CD4-positive, CD25-positive, alpha-beta regulatory T cell (primary cell): ENCODE measurements at places on chromosomes 7 and 10.

- peak overlapping the region; percentile 77 for H3K4me3 ChIP-seq
- peaks cover 10% of the 10 kb centered on the region for H3K4me1 ChIP-seq
- H3K27ac ChIP-seq = no peak overlapping the region
- DNase-seq = peak; percentile 56
- no peaks in the 10 kb centered on the region for H3K27me3 ChIP-seq
Measured at GRCh38 chr10:44974628-44975430, 3.8 kb downstream of the DEPP1 start.

- peaks cover 52% of the 10 kb centered on the region for H3K4me1 ChIP-seq
- H3K27ac ChIP-seq = peak overlapping the region; percentile 67
- peak overlapping the region; percentile 73 for H3K4me3 ChIP-seq
- peaks cover 5% of the 10 kb centered on the region for H3K36me3 ChIP-seq
Measured at GRCh38 chr10:69348816-69349541, 67.7 kb downstream of the TACR2 start.

GRCh38 chr10:86446440-86446839 lies 75.2 kb downstream of the WAPL start:
- no peak overlapping the region for H3K4me3 ChIP-seq
- H3K4me1 ChIP-seq = peaks cover 6% of the 10 kb centered on the region
- H3K27me3 ChIP-seq = no peaks in the 10 kb centered on the region
- no peak for DNase-seq
- H3K27ac ChIP-seq = no peak overlapping the region

- peaks cover 5% of the 10 kb centered on the region for H3K27me3 ChIP-seq
- H3K4me1 ChIP-seq = no peaks in the 10 kb centered on the region
- DNase-seq = no peak
Measured at GRCh38 chr10:61606959-61607907, 55.5 kb upstream of the CABCOCO1 start.

- no peak overlapping the region for H3K27ac ChIP-seq
- H3K4me3 ChIP-seq = no peak overlapping the region
- no peaks in the 10 kb centered on the region for H3K4me1 ChIP-seq
- H3K27me3 ChIP-seq = no peaks in the 10 kb centered on the region
Measured at GRCh38 chr7:17815318-17815717, 125.0 kb downstream of the SNX13 start.

DNA sequence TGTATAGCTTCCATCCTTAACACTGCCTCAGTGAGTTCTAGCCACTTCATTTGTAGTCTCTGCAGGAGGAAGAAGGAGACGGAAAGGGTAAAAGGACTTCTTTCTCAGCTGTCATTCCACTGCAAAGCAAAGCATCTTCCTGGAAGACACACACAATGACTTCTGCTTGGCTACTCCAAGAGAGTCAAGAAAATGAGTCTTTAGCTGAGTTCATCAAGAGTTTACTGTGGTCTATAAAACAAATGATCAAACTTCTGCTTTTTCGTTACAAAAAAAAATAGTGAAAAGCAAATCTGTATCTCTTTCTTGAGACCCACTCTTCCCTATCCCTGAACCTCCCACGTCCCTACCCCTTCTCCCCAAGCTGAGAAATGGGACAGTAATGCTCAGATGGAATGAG lies 205.0 kb upstream of the AHR start:
- H3K36me3 ChIP-seq = no peaks in the 10 kb centered on the region
- H3K4me3 ChIP-seq = no peak overlapping the region
- no peaks in the 10 kb centered on the region for H3K27me3 ChIP-seq
- no peak for DNase-seq

GRCh38 chr10:78659598-78659967 lies 409.2 kb upstream of the ZMIZ1 start:
- DNase-seq = no peak
- peaks cover 7% of the 10 kb centered on the region for H3K27me3 ChIP-seq
- H3K27ac ChIP-seq = no peak overlapping the region
- no peaks in the 10 kb centered on the region for H3K4me1 ChIP-seq

DNA sequence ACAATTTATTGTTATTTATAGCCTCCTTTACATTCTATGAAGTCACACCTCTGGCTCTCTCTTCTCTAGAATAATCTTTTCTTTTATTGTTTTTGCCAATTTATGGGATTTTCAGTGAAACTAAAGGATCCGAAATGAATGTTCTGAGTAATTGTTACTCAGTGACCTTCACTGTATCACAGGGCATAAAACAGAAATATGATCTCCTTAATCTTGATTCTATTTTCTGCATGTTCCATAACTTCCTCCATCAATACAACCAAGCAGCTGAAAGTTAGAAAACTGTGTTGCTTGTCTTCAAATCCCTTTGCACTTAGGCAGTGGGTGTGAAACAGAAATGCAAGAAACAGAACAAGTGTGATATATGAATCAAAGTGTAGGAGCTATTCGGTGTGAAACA lies 57.4 kb upstream of the FERD3L start:
- no peaks in the 10 kb centered on the region for H3K27me3 ChIP-seq
- H3K4me1 ChIP-seq = no peaks in the 10 kb centered on the region
- no peak overlapping the region for H3K4me3 ChIP-seq
- no peak overlapping the region for H3K27ac ChIP-seq

DNA sequence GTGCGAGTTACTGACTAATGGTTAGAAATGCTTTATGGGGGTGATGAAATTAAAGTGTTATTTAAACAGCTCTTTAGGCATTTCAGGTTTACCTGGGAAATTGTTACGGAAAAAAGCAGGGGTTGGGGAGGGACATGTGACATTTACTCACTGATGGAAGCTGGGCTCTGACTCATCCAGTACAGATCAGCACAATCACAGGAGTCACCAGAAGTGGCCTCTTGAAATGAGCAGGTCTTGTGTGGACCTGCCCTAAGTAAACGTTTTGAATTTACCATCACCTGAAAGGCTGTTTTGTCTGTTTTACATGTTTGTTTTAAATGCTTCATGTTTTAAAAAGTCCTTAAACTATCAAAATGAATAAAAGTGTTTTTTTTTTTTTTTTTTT lies 2.3 kb downstream of the GLRX3 start:
- no peak overlapping the region for H3K4me3 ChIP-seq
- no peak overlapping the region for H3K27ac ChIP-seq
- H3K27me3 ChIP-seq = no peaks in the 10 kb centered on the region
- H3K36me3 ChIP-seq = no peaks in the 10 kb centered on the region
- no peak for DNase-seq
- H3K4me1 ChIP-seq = peaks cover 63% of the 10 kb centered on the region

DNA sequence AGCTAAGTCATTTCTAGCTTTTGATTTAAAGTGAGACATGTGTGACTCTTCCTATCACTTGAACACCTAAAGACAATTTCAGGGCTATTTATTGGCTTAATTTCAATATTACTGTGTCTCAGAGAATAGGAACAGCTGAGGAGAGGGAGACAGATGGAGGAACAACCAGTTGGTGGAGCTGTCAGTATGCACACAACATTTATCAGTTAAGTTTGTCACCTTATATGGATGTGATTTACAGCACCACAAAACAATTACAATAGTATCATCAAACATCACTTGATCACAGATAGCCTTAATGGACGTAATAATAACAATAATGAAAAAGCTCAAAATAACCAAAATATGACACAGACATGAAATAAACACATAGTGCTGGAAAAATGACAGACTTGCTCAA lies 129.6 kb downstream of the NPSR1 start:
- no peak for DNase-seq
- peaks cover 3% of the 10 kb centered on the region for H3K27me3 ChIP-seq
- H3K4me3 ChIP-seq = no peak overlapping the region

GRCh38 chr10:74056050-74056818 lies 58.3 kb downstream of the VCL start:
- peaks cover 27% of the 10 kb centered on the region for H3K4me1 ChIP-seq
- no peak overlapping the region for H3K27ac ChIP-seq
- H3K4me3 ChIP-seq = peak overlapping the region; percentile 13
- DNase-seq = no peak
- H3K36me3 ChIP-seq = no peaks in the 10 kb centered on the region

- H3K27me3 ChIP-seq = peaks cover 26% of the 10 kb centered on the region
- no peak for DNase-seq
- no peak overlapping the region for H3K27ac ChIP-seq
- H3K4me3 ChIP-seq = no peak overlapping the region
- no peaks in the 10 kb centered on the region for H3K36me3 ChIP-seq
Measured at GRCh38 chr10:121600611-121601010, 2.4 kb upstream of the FGFR2 start.

GRCh38 chr10:110667620-110668343 lies 23.6 kb downstream of the RBM20 start:
- H3K4me1 ChIP-seq = peaks cover 10% of the 10 kb centered on the region
- H3K4me3 ChIP-seq = no peak overlapping the region
- peaks cover 14% of the 10 kb centered on the region for H3K27me3 ChIP-seq
- no peak for DNase-seq
- H3K27ac ChIP-seq = no peak overlapping the region

DNA sequence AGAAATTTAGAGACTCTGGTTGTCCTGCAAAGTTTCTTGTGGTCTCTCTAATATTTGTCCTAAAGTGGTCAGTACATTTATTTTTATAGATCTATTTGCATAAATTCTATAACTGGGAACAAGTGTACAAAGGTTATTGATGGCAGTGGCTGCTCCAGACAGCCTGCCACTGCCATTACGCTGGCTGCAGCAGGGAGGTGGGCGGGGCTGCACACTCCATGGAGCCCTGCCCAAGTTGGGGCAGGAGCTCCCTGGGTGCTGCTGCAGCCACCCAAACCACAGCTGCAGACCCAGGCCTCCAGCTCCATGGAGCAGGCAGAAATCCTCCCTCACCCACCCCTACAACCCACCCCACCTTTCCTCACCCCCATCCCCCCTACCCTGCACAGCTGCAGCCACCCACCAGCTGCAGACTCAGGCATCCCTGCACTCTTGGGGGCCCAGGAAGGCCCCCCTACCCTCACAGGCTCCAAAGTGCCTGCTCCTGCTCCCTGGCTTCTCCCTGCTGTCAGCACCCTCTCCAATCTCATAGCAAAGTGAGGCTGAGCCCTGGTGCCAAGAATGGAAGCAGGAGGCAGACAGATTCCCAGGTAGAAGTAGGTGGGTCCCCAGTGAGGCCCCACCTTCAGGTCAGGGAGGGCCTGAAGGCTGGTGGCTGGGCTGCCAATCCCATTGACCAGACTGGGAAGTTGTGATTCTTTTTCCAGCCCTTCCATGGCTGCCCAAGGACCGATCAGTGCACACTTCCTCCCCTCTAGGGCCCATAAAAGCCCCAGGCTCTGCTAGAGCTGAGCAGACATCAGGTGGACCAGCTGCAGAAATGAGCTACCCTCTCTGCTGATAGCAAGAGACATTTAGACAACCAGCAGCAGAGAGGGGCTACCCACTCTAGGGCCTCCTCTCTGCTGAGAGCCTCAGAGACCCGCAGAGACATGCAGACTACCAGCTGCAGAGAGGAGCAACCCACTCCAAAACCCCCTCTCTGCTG lies 4.8 kb upstream of the CYP3A43 start:
- H3K27ac ChIP-seq = no peak overlapping the region
- H3K4me1 ChIP-seq = no peaks in the 10 kb centered on the region
- H3K36me3 ChIP-seq = no peaks in the 10 kb centered on the region
- DNase-seq = no peak
- H3K27me3 ChIP-seq = peaks cover 5% of the 10 kb centered on the region
- no peak overlapping the region for H3K4me3 ChIP-seq

DNA sequence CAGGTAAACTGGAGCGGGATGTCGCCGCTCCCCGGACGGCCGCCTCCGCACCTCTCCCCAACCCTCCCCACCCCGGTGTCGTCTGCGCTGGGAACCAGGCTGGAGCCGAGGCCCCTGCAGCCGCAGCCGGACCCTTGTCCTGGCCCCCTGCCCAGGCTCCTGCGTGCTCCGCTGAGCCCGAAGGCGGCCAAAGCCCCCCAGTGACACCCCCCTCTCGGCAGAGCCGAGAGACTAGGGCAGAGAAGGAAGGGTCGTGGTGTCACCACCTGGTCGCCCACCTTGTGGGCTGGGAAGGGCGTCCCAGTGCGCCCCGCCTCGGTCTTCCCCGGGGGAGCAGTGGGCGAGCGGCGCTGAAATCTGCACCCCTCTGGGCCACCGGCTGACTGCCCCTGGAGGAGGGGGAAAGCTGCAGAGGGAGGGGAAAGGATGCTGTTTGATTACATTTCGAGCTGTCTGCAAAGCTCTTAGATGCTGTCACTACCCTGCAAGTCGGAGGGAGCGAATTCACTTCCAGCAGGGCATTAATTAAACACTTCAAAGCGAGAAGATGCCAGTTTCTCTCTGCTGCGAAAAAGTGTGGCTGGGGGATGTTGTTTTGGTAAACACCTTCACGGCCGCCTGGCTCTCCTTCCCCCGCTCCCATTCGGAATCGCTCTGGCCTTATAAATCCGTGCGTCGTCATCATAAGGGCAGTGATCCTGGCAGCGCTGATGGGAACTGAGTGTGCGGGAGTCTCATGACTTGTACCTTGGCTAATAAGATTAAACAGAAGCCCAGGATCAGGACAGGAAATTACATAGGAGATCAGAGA lies 622 bp downstream of the DYNC1I1 start:
- no peaks in the 10 kb centered on the region for H3K4me1 ChIP-seq
- no peak overlapping the region for H3K27ac ChIP-seq
- peaks cover 15% of the 10 kb centered on the region for H3K27me3 ChIP-seq

DNA sequence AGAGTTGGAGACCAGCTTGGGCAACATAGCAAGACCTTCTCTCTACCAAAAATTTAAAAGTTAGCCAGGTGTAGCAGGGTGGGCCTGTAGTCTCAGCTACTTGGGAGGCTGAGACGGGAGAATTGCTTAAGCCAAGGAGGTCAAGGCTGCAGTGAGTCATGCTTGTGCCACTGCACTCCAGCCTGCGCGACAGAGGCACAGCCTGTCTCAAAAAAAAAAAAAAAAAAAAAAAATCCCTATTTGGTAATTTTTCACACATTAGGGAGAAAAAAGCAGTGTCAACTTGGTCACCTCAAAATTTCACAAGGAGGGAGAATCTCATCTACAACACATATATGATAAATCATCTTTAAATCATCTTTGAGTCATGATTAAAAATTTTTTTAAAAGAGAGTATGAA lies 6.4 kb upstream of the ZNF398 start:
- H3K27me3 ChIP-seq = no peaks in the 10 kb centered on the region
- H3K4me3 ChIP-seq = no peak overlapping the region
- H3K36me3 ChIP-seq = no peaks in the 10 kb centered on the region
- H3K27ac ChIP-seq = no peak overlapping the region
- no peaks in the 10 kb centered on the region for H3K4me1 ChIP-seq

GRCh38 chr7:80733333-80733915 lies 95.0 kb downstream of the CD36 start:
- no peak overlapping the region for H3K4me3 ChIP-seq
- H3K4me1 ChIP-seq = no peaks in the 10 kb centered on the region
- H3K36me3 ChIP-seq = no peaks in the 10 kb centered on the region
- no peaks in the 10 kb centered on the region for H3K27me3 ChIP-seq
- no peak overlapping the region for H3K27ac ChIP-seq
- DNase-seq = no peak
